ENCODE measurements at places on chromosomes 12 and 14. TPM values are rescaled to one million over a fixed set of nuclear protein-coding genes. Genes with fewer than 3 reads are reported as not detected.

The BICDL1 gene
- 98.5 TPM for total RNA-seq

The MANSC4 gene
- total RNA-seq: not detected

The CD163L1 gene
- total RNA-seq: 0.97 TPM

The KRT84 gene
- not detected for total RNA-seq

The CCDC177 gene
- not detected for total RNA-seq

The APOLD1 gene
- total RNA-seq: 12.1 TPM

The ANKRD33 gene
- not detected for total RNA-seq

The NXPH4 gene
- total RNA-seq: 2.4 TPM

The IL22 gene
- not detected for total RNA-seq

The E2F7 gene
- 15.0 TPM for total RNA-seq

The FOXM1 gene
- total RNA-seq: 86.9 TPM

The ACRBP gene
- 8.0 TPM for total RNA-seq

The CCDC88C gene
- 206 TPM for total RNA-seq

The PPM1H gene
- total RNA-seq: not detected

The BDKRB2 gene
- total RNA-seq: not detected

The HVCN1 gene
- 21.0 TPM for total RNA-seq

The INSM2 gene
- total RNA-seq: not detected

The TMEM179 gene
- total RNA-seq: not detected

The MYL2 gene
- not detected for total RNA-seq

The BLTP3B gene
- total RNA-seq: 23.2 TPM

The CGRRF1 gene
- 17.3 TPM for total RNA-seq

The ANP32D gene
- total RNA-seq: not detected

The TSHR gene
- total RNA-seq: 0.39 TPM

The NAP1L1 gene
- 534 TPM for total RNA-seq

The TGM1 gene
- total RNA-seq: 5.8 TPM

The KERA gene
- not detected for total RNA-seq

The EMP1 gene
- 7.3 TPM for total RNA-seq

The FGF6 gene
- not detected for total RNA-seq

The CLECL1 gene
- total RNA-seq: 0.72 TPM

The SOAT2 gene
- 9.8 TPM for total RNA-seq

The PLXNC1 gene
- 44.3 TPM for total RNA-seq

The PAPLN gene
- total RNA-seq: 1.0 TPM

The CCDC175 gene
- total RNA-seq: not detected

The HIF1A gene
- total RNA-seq: 128 TPM

The KRT79 gene
- total RNA-seq: not detected

The PIWIL1 gene
- not detected for total RNA-seq

The AQP2 gene
- total RNA-seq: not detected

The RDH5 gene
- total RNA-seq: 19.0 TPM

The RNASE3 gene
- not detected for total RNA-seq

All from activated naive CD8-positive, alpha-beta T cell treated with anti-CD3 and anti-CD28 coated beads, Interleukin-2, amount 10 ng/mL, durations not matched to agents 7 days and 5 days (primary cell).